Brain microvascular endothelial cell (primary cell): ENCODE measurements at places on chromosomes 2 and 18.

DNA sequence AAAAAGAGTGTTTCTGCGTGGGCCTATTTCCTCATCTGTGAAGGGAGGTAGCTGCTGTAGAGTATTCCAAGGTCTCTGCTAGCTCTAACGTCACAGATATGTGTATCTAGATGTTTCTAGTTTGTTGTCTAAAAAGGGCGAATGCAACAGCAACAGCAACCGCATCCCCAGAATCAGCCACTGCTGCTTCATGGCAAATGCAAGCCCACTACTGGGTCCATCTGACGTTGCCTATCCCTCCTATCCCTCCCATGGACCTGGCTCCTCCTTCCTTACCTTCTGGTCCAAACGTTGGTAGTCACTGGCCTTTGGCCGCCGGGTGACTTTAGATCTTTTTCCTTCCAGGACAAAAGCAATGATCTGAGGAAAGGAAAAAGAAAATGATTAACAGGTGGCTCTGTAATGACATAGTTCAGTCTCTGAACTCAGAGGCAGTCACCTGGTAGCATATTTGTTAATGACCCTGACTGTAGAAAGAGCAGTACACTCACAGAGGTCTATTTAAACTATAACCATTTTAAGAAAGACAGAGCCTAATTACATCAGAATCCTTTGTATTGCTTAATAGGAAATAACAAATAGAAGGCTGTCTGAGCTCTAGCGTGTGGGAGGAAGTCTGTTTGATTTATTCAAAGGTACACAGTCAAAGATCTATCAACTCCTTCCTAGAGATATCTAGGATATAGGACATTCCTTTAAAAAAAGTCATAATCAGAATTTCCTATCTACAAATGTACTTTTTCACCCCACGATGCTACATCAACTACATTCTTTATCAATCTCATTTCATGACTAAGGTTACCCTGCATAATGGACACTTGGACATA is 2.9 kb downstream of the TGOLN2 start:
- no peak for DNase-seq

DNA sequence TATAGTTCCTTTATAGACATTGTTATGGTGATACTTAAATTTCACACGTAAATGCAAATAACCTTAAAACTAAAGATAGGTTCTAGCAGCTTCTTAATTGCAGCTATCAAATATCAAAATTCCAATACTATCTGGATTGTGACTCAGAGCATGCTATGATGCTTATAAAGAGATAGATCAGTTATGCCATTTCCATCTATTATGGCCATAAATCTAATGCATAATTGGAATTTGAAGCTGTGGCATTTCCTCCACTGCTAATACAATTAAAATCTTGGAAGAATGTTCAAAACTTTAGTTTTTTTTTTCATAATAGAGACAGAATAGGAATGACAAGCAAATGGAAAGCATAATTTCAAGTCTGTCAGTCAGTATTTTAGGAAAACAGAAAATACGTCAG is 220.8 kb upstream of the GALNT5 start:
- no peak for DNase-seq

DNA sequence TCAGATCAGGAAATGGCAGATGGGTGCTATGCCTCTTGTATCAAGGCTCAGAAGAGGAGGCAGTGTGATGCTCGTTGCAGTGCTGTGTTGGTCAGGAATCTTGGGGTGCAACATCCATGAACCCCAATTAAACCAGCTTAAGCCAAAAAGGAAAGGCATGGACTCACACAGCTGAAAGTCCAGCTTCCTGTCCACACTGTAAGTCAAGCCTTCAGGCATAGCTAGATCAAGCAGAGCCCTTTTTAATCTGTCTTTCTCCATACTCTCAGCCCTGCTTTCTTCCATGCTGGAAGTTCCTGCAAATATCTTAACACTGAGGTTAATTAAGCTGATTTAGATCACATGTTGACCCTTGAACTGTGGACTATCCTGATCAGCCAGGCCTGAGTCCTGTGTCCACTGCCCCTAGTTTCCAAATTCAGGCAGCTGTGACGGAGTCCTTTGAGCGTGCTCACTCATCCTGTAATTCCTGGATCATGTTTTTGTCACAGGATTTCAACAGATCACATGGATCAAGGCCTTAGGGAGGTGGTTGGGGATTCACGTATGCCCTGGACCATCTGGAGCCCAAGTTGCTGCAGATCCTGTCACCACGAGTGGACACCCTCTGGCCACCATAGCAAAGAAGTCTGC is 4.5 kb upstream of the C2orf74 start:
- DNase-seq: no peak

GRCh38 chr2:107687073-107687472 is 139.6 kb upstream of the RGPD4 start:
- no peak for DNase-seq

GRCh38 chr2:169476459-169476858 is 2.8 kb upstream of the BBS5 start:
- DNase-seq: no peak

DNA sequence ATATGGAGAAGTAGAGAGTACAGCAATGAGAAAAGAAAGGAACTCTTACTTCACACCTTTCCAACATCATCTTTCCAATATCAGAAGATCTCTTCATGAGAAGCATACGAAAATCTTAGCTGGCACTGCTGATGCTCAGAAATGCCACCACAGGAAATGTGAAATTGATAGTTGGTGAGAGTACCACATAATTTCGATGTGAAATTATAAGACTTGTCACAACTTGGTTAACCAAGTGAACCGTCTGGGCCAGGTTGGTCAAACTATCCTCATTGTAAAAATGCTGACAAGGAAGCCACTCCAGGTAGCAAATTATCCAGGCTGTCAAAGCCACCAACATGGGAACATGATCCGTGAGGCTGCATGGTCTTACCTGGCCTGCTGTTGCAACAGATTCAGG is 66.5 kb downstream of the EPG5 start:
- DNase-seq: no peak

DNA sequence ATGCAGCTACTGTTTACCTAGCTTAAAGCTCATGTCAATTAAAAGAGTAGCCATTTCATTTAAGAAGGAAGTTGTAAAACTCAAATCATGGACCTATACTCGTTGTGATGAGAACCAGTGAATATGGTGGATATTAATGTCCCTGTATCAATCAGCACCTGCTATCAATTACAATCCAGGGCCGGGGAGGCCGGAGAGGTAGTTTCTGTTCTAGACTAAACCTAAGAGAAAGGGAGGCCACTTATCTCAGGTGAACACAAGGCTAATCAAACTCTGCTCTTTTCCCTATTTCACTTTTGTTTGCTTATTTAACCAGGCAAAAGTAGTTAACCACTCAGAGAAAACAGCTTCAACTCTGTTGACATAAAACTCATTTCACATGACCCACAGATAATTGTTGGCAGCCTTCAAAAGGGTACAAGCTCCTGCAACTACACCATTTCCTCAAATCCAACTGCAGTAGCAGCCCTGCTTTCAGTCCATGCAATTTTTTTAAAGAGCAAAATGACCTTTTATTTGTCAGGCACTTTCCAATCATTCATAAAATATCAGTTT is 27.8 kb upstream of the SLC9A2 start:
- DNase-seq: no peak
